Cardiac fibroblast (primary cell): ENCODE measurements at places on chromosomes 4 and X.

GRCh38 chr4:23332313-23332712, 557.5 kb downstream of the PPARGC1A start:
- DNase-seq = no peak

- peak; percentile 61 for DNase-seq
Observed at GRCh38 chr4:159273141-159273438, 170.2 kb downstream of the RAPGEF2 start.

DNA sequence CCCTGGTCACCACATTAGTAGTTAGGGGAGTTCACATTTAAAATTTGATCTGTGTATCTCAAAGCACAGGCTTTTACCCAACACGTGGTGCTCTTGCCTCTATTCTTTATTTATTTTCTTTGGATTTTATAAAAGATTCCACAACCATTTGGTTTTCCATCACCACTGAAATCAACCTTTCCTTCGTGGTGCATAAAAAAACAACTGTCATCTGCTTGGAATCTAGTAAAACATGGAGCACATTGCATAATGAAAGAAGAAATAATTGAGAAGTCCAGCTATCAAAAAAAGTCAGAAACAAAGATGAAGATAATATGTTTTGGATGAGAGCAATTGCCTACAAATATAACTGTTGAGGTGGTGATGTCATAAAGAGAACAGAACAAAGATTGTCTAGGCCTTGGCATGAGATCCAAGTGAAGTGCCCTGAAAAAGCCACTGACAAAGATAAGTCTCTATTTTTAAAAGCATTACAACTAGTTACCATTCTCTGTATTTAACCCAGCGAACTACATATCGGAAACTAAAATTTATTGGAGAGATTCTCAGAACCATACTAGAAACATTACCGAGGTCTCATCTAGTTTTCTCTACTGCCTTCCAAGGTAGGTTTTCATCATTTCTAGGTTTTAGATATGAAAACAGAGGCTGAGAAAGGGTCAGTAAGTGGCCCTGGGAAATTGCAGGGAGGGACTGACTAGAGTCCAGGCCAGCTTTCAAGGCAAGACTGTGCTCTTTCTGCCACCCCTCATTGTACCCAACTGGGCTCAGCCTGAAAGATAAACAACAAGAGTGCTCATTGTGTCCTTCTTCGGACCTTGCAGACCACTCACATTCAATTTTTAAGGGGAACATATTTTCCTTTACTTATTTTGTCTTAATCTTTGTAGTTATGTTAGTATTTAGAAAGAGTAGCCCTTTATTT, 127.3 kb downstream of the MAD2L1 start:
- no peak for DNase-seq

GRCh38 chrX:9164533-9165426, 130.9 kb upstream of the FAM9B start:
- DNase-seq = peak; percentile 33

DNA sequence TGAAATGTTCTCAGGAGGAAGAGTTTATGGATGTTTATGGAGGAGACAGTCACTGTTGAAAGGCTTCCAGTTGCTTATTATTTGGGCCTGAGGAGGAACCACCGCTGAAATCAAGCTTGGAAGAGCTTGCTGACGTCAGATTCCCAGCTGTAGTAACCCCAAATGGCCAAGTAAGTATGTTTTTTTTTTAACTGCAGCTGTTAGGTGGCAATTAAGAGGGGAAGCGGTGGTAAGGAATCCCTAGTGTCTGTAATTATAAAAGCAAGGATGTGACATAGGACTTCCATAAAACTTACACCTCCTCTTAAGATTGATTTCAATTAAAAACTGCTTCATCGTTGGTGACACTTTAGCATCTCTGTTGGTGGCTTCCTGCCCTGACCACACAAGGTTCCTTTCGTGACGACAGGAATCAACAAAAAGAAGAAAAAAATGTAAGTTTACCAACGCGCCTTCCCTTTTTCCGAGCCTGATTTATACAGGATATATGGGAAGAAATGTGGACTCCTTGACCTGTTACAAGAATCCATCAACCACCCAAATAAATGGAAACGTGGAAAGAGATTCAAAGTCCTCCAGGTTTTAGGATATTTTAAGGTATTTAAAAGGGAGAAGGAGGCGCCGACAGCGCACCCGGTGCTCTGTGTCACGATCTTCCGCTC, 884 bp downstream of the RELL1 start:
- peak; percentile 67 for DNase-seq

DNA sequence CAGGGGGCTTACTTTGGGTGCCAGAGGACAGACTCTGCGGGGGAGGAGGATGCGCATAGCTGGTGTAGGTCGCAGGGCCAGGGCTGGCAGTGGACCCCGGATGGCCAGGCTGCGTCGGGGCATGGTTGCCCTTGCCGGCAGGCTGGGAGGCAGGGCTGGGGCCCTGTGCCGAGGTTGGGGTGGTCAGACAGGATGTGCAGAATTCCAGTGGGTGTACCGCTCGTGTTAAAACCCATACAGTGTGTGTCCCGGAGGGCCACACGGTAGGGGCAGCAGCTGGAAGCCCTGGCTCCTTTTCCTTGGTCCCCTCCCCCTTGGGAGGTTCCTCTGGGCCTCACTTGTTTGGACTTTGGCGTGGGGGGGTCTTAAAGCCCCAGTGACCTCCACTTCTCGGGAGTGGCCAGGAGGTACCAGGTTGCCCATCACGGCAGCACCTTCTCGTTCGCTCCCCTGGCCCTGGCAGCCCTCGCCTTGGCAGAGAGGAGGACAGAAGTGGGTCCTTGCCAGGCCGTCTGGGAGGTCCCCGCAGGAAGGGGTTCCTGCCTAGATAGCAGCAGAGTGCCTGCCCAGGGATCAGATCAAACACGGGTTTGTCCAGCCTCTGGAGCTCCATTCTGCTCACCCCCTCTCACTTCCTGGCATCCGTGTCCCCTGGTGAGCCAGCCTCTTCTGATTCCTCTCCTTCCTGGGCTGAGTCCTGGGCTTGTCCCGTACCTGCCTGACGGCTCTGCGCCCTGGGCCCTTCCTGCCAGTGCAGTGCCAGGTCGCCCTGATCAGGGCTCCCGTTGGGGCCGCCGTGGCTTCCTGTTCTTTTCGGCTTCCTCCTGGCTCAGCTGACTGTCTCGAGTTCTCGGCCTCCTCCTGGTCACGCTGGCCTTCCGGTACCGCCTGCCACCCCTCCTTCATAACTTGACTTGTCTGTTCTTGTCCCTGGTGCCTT, 56.7 kb upstream of the HGFAC start:
- DNase-seq = no peak

- DNase-seq = peak; percentile 60
Observed at GRCh38 chr4:130336585-130337217, 1240.7 kb downstream of the C4orf33 start.

GRCh38 chr4:26028793-26029567, 115.0 kb downstream of the SMIM20 start:
- DNase-seq = peak; percentile 72

DNA sequence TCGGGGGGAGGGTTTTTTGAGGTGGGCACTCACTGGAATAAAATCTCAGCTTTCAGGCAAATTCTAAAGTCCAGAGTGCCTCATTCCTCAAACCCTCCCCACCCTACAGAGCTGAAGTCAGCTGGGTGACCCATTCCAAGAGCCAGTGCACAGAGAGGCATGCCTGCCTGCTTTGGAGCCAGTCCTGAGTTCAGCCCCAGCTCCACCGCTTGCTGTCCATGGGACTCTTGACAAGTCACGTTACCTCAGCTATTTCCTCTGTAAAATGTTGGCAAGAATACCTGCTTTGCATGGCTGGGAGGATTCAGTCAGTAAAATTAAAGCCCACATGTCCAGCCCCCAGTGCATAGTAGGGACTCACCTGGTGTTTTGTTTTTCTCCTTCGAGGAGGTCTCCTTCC, 125.9 kb upstream of the PJA1 start:
- DNase-seq = peak; percentile 37

DNA sequence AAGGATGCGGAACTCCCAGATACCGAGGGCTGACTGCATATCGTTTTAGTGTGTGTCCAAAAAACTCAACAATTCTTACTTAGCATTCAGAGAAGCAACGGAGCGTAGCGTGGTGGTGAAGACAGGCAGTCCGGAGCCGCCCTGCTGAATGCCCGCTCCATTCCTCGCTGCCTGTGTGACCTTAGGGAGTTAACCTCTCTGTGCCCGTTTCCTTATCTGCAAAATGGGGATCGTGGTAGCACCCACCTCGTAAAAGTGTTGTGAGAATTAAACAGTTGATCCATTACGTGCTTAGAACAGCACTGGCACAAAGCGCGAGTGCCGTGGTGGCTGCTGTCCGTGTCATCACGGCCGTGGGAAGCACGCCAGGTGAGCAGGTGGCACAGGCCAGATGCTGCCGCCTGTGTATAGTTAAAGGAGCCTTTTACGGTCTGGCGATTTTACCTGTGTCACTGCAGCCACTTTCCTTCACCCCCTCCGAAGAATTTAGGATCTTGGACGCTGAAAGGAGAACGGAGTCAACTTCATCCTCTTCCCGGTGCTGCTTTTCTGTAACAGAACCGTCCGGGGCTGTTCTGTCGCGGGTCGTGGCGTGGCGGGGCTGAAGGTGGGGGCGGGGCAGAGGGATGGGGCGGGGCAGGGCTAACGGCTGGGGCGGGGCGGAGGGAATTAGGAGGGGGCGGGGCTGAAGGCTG, 885 bp downstream of the CCDC110 start:
- DNase-seq = peak; percentile 29
